Activated naive CD8-positive, alpha-beta T cell treated with anti-CD3 and anti-CD28 coated beads, Interleukin-2, amount 10 ng/mL, durations not matched to agents 7 days and 5 days (primary cell): ENCODE measurements at places on chromosomes 2 and 18. TPM values are rescaled to one million over a fixed set of nuclear protein-coding genes. Genes with fewer than 3 reads are reported as not detected.

- DNase-seq: no peak
Observed at GRCh38 chr2:126887506-126887905, 11.2 kb upstream of the TEX51 start.

DNA sequence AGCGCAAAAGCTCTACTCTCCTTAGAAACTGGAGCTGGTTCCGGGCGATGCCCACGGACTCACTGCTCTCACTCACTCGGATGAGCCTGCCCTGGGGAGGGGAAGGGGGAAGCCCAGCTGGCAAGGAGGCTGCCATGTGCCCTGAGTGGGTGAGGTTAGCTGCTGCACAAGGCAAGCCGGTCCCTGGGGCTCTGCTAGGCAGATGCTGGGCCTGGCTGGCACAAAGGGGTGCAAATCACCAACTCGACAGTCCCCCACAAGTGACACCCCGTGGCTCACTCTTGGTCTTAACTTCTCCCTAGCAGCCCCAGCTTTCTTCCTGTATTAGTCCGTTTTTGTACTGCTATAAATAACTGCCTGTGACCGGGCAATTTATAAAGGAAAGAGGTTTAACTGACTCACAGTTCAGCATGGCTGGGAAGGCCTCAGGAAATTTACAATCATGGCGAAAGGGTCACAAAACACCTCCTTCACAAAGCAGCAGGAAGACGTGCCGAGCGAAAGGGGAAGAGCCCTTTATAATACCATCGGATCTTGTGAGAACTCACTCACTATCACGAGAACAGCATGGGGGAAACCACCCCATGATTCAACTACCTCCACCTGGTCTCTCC lies 33.2 kb downstream of the ADCY3 start:
- no peak for DNase-seq

DNA sequence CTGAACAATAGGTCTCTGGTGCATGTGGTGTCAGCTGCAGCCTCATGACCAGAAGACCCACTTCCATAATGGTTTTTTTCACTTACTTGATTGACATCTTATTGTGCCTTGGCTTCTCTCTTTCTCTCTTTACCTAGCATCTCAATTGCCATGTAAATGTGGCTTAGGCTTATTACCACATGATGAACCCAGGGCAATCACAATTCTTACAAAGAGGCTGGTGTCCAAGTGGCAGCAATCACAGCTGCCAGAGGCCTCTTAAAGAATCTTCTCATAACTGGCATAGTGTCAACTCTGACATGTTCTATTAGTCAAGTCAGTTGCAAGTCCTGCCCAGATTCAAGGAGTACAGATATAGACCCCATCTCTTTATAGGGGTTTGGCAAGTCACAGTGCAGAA lies 1224.8 kb downstream of the SUCLG1 start:
- DNase-seq: no peak

GRCh38 chr2:48448274-48449061 lies 81.5 kb upstream of the STON1 start:
- no peak for DNase-seq

KLHL30 gene
- total RNA-seq: not detected

KCNG2 gene
- total RNA-seq: not detected
